Renal cortex interstitium (tissue), 15 donors: ENCODE measurements at places on chromosomes 11 and 22.

DNA sequence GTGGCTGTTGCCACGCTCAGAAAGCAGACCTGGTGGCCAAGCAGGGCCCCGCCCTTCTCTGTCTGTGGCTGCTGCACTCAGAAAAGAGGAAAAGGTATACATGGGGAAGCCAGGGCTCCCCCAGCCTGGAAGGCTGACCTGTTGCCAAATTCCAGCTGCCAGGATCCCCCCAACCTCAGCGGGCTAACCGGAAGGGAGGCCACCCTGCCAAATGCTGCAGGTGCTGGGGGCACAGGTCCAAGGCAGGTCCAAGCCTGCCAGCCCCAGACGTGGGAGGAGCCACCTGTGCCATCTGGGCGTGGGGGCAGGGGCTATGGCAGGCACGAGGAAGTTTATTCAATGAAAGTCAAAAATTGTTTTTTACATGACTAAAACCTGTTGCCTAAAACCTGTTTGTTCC is 2.6 kb downstream of the NPTXR start:
- DNase-seq, result no peak

- no peak for DNase-seq
These were observed 19.9 kb downstream of the HIRA start for GRCh38 chr22:19411690-19412045.

GRCh38 chr11:123197711-123198110 is 2.7 kb upstream of the CLMP start:
- no peak for DNase-seq

- DNase-seq, result no peak
These were observed 335.7 kb upstream of the PLET1 start for GRCh38 chr11:112596324-112596723.

DNA sequence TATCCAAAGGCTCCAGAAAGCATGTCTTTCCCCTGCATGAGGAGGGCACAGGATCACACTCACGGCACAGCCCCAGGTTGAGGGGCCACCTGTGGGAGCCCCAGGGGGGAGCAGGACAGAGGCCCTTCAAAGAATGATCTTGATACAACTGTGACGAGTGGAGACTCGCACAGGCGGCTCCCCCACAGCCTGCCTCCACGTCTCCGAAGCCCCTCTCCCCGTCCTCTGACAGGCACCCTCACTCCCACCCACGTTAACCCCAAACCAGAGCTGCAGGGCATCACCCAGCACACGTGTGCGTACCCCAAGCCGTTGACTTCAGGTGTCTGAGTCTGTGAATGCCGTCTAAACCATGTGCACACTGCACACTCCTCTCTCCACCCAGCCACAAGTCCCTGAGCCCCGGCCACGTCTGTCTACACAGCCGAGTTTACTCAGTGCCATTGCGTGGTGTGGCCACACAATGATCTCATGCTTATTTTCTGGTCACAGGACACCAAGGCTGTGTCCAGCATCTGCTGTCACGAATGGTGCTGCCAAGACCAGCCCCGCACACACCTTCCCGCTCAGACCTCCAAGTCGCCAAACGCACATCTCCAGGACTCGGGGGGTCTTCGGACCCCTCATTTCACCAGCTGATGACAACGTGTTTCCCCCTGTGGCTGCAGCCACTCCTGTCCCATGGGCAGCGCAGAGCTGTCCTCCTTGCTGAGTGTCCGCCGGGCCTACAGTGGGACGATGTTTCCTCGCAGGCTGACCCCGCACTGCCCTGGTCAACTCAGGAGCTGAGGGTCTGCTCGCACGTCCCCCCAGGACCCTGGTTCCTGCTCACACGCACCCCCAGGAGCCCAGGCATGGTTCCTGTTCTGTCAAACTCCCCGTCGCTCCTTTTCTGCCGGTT is 251.2 kb downstream of the BRD1 start:
- no peak for DNase-seq

DNA sequence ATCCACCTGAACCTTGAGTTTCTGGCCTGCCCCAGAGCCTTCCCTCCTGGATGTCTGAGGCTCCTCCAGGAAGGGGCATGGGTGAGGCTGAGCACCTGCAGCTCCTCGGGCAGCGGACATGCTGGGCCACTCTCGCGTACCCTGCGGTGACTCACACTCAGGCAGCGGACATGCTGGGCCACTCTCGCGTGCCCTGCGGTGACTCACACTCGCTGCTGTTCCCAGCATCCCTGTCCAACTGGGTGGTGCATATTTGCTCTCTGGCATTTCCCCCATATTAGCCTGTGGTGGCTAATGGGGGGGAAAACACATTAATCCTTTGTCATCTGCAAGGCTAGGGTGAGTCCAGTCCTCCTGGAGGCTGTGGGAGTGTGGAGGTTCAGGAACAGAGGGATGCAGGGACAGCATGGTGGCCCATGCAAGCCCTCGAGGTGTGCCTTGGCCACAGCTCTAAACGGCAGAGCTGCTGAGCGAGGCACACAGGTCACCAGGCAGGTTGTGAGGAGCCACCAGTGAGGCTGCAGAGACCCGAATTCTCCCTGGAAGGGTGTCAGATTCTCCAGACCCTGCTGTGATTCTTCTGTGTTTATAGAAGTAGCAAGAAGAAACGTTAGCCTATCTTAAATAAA is 728.1 kb downstream of the BRD1 start:
- DNase-seq, result no peak

GRCh38 chr22:20578707-20579106 is 71.3 kb downstream of the MED15 start:
- DNase-seq, result no peak

DNA sequence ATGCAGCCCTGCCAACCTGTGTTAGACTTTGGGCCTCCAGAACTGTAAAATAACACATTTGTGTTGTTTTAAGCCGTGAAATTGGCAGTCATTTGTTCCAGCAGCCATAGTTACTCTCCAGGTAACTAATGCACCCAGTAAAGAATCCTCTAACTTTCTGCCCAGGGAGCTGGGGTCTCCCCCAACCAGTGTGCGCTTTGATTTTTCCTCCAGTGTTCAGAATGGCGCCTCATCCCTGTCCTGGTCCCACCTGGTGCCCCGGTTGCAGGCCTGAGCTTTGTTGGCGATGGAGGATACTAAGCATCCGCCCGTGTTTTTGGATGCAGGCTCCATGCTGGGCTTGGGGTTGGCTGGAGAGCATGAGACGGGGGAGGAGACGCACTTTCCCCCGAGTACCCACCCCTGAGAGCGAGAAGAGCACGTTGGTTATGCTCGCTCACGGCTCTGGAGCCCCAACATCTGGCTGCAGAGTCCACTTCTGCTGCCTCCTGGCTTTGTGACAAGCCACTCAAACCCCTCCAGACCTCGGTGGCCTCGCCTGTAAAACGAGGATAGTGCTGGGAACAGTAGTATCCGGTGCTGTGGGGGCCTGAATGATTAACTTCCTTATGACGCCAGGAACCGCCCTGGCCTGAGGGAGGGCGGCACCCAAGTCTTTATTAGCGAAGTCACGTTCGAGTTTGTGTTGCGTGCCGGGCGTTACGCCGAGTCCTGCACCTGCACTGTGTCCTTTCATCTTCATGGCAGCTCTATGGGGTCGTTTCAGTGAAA is 25.8 kb downstream of the MRGPRD start:
- DNase-seq, result no peak

- DNase-seq, result no peak
These were observed 14.5 kb upstream of the DGKZ start for GRCh38 chr11:46332568-46333393.

- DNase-seq, result no peak
These were observed 2.5 kb downstream of the CHORDC1 start for GRCh38 chr11:90220391-90220790.

DNA sequence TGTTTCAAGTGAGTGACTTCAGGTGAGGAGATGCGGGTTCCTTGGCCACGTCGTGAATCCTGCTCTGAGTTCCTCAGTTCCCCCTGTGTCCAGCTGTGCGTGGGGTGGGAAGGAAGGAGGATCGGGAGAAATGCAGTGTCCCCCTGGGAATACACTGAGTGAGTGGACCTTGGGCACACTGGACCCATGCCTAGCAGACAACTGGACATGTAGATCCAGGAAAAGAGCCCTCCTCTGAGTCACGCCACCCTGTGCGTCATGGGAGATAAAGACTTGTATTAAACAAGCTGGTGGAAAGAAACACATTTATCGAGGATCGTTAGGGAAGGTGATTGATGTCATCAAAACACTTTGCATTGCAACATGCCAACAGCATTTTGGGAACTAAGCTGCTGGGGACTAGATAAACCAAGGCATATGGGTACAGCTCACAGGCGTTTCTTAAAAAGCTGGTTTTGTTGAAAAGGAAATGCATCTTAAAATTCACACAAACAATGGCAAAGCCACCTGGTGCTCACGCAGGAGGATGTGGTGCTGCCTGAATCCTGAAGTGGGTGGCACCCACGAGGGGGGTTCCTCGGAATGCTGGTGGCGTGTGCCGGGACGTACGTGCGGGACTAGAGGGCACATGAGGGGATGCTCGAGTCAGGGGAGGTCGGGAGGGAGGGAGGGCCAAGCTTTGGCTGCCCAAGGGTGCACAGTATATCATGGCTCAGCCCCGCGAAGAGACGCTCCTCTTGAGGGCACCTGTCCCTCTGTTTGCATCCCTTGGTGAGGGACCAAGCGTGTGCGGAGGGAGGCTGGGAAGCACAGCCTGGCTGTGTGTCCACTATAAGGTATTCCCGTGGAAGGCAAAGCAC is 303.5 kb downstream of the TBC1D22A start:
- DNase-seq, result no peak

- DNase-seq, result peak; percentile 44
These were observed 2.6 kb upstream of the MCM5 start for GRCh38 chr22:35397095-35397904.

GRCh38 chr11:76709756-76710155 is 39.2 kb upstream of the LRRC32 start:
- DNase-seq, result no peak

GRCh38 chr11:48055292-48056132 is 75.2 kb downstream of the PTPRJ start:
- DNase-seq, result no peak

DNA sequence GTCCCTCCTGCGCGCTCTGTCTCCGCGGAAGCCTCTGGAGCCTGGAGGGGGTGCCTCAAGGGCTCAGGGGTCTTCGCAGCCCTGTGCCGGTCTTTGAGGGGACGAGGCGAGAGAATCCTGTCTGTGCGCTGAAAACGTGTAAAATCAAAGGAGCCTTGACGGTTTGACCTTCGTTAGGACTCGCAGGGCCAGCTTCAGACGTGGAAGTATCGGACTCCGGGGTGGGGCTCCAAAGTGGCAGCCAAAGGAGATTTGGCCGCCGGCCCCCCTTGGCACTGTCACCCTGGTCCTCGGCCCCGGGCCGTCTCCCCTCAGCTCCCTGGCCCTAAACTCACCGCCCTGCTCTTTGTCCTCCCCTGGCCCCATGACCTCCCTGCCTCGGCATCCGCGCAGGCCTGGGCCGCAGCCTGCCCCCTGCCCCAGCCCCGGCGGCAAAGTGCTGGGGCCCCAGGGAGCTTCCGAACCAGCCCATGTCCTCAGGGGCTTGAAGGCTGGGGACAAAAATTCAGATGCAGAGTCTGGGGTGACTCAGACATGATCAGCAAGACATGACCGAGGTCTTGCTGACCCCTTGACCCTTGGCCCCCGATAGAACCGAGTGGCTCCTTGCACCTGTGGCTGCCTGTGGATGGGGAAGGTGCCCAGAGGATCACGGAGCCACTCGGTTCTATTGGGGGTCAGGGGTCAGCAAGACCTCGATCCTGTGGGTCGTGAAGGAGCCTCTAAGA is 6.9 kb upstream of the PHRF1 start:
- no peak for DNase-seq

GRCh38 chr22:42039271-42039670 is 31.3 kb downstream of the NAGA start:
- DNase-seq, result no peak
